ENCODE measurements at places on chromosomes 16 and 17.

DNA sequence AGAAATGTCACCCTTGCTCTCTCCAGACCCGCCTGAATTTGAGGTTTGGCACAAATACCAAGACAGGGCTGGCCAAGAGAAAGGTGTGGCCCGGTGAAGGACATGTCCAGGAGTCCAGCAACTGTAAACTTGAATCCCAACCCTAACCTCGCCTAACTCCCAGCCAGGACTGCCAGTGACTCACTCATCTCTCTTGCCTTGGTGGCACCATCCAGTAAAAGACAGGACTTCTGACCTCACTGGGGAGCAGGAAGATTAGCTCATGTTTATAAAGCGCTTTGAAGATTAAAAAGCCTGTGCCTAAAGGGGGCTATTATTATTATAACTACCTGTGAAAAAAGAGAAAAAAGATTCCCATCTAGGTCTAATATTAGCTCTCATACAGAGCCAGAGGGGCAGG lies 335.3 kb downstream of the SOX9 start:
- DNase-seq = no peak

DNA sequence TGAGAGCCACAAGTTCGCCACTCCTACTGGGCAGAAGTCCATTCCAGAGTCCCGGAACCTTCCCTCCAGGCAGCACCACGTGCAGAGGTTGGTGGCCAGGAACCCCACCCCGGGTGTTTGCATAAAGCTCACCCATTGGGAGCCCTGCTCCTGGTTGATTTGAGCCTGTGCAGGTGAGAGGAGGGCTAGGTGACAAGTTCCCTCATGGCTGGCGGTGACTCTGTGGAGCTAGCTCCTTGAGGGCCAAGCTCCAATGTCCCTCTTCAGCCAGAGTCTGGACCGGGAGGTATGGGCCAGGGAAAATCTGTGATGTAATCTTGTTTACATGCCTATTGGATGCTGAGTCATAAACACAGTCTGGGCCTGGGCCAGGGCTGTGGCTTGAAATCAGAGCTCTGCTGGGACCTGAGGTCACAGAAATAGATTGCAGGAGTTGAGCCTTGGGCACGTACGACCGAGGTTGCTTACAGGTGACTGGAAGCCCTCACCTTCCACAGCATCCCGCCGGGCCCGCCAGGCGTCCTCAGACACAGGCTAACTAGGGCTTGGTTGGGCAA lies 118.9 kb downstream of the AATF start:
- peak; percentile 17 for DNase-seq

DNA sequence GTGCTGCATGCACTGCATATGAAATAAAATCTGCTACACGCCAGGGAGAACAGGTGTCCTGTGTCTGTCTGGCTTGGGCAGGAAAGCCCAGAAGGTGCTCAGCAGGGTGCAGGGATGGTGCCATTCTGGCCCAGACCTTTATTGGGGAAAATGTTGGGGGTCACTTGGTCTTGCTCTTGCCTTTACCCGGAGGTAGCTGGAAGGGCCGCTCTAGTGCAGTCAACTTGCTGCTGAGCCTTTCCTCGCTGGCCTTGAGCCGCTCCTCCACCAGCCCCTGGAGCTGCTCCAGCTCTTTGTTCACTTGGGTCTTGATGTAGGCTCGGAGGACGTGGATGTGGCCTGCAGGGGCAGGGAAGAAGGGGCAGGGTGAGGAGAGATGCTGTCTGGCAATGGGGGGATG lies 4.5 kb downstream of the CFAP119 start:
- no peak for DNase-seq

DNA sequence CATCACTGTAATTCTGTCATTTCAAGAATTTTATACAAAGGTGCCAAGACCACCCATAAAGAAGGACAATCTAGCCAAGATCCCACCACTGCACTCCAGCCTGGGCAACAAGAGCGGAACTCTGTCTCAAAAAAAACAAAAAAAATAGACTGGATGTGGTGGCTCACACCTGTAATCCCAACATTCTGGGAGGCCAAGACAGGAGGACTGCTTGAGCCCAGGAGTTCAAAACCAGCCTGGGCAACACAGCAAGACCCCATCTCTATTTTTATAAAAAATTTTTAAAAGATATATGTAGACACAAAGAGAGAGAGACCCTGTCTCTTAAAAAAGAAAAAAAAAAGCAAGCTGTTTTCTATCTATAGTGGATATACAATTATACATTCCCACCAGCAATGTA lies 8.8 kb downstream of the UBE2G1 start:
- DNase-seq = no peak

Measured in suppressor macrophage treated with lipopolysaccharide for 1 hour (primary cell).